ENCODE measurements at places on chromosomes 2 and 18. TPM values are rescaled to one million over a fixed set of nuclear protein-coding genes. Genes with fewer than 3 reads are reported as not detected.

Gene LHCGR
- total RNA-seq: not detected

Gene ANKRD30BL
- total RNA-seq: not detected

GRCh38 chr2:211900000-211900399 lies 638.6 kb downstream of the ERBB4 start:
- no peaks in the 10 kb centered on the region for H3K36me3 ChIP-seq
- no peak overlapping the region for H3K27ac ChIP-seq
- H3K4me1 ChIP-seq: no peaks in the 10 kb centered on the region
- H3K27me3 ChIP-seq: no peaks in the 10 kb centered on the region

DNA sequence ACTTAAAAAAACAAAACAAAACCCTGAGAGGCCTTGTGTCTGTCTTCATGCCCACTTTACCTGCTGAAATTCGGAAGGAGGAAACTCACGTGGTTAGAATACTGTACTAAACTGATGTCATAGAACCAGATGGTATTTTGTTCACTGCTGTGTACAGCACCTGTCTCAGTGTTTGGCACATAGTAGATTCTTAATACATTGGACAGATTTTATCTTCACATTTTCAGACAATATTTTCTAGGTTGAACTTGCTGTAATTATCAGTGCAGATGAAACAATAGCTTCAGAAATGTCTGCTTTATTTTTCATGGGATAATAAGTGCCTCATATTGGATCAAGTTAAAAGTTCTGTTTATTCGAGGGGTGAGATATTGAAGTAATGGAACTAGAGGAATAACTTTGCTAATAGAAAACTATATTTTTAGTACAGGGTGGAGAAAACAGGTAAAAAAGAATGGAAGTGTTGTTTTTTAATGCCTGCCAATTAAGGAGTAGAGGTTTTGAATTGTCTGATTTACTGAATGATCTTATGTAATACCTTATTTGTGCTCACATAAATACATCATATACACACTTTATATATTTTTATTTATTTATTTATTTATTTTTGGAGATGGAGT lies 23.7 kb downstream of the DDX1 start:
- no peak overlapping the region for H3K4me3 ChIP-seq
- DNase-seq: no peak
- peaks cover 55% of the 10 kb centered on the region for H3K36me3 ChIP-seq
- H3K27me3 ChIP-seq: no peaks in the 10 kb centered on the region
- H3K4me1 ChIP-seq: no peaks in the 10 kb centered on the region

GRCh38 chr2:98412751-98413458 lies 31.8 kb upstream of the INPP4A start:
- no peaks in the 10 kb centered on the region for H3K36me3 ChIP-seq
- H3K4me3 ChIP-seq: no peak overlapping the region
- no peaks in the 10 kb centered on the region for H3K4me1 ChIP-seq
- no peak overlapping the region for H3K27ac ChIP-seq
- peaks cover 2% of the 10 kb centered on the region for H3K27me3 ChIP-seq

Gene KCNE4
- not detected for total RNA-seq

Gene CNGA3
- not detected for total RNA-seq

Gene OTOF
- total RNA-seq: not detected

Measured in activated B cell treated with CpG ODN at 0.5 μM for 24 hours (primary cell).